Neural crest cell (in vitro differentiated cells): ENCODE measurements at places on chromosomes 6 and 20. TPM values are rescaled to one million over a fixed set of nuclear protein-coding genes. Genes with fewer than 3 reads are reported as not detected.
A peak's percentile ranks its signal among the peaks of the same experiment; 100 is the strongest.

GRCh38 chr20:25280051-25280573 lies 32.2 kb downstream of the PYGB start:
- DNase-seq, result no peak

GRCh38 chr6:73236144-73236750 lies 11.0 kb upstream of the KHDC1L start:
- no peak for DNase-seq

DNA sequence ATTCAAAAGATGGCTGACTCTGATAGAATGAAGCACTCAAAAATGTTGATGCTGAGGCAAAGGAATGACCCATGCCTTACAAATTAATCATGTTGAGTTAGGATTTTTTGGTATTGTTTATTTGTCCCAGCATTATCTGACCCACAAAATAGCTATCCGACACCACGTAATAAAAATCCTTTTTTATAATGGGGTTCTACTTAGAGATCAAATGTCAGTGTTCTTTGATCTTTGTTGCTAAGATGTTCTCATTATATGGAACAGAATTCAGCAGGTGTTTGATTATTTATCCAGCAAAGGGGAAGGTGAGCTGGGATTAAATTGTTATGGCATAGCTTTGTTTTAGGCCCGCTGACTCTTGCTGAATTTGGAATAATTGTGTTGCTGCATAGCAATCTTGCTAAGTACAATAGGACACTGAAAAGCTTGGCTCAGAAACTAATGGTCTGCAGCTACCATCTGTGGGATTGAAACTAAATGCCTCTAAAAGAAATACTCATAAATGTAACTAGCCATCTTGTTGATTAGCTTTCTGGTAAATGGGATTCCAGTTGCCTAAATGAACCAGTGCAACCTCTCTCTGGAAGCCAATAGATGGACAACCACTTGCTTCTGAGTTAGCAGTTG lies 180.2 kb upstream of the HDAC2 start:
- no peak for DNase-seq

GRCh38 chr6:56517155-56517745 lies 125.4 kb downstream of the DST start:
- no peak for DNase-seq

DNA sequence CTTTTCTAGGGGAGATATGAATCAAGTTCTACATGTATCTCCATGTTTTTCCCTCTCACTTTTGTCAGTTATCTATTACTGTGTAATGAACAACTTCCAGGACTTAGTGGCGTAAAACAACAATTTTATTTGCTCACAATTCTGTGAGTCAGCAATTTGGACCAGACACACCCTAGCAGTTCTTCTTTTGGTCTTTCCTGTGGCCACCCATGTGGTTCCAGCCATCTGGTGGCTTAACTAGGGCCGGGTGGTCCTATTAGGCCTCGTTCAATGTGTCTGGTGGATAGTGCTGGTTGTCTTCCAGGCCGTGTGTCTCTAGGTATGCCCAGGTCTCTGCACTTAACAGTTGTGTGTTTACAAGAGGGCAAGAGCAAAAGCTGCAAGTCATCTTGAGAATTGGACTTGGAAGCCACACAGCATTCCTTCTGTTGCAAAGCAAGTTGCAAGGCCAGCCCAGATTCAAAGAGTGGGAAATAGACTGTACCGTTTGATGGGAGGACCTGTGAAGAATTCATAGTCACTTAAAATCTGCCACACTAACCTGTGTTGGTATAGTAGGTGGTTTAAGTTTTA lies 20.8 kb upstream of the SLC35D3 start:
- no peak for DNase-seq

DNA sequence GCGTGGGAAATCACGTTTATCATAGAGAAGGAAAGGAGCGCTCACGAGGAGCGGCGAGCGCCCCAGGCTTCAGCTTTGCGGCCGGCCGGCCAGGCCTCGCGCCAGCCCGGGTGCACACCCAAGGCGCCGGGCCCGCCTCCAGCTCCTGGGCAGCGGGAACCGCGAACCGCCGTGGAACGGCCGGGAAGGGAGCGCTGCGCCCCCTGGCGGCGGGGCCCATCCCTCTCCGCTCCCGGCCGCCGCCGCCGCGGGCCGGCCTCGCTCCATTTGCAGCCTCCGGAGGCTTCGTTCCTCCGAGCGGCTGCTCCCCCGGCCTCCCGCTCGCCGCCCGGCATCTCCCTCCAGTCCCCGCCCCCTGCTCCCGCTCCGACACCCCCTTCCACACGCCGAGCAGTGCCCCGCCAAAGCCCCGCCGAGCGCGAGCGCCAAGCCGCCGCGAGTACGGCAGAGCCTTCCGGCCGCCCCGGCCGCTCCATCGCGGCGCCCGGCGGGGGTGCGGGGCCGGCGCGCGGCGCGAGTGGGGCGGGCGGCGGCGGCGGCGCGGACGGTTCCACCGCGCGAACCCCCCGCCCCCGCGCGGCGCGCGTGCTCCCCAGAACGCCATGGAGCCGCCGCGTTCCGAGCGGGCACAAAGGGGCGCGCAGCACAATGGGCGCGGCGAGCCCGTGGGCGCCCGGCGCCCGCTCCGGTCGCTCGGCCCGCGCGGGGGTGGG lies 946 bp downstream of the BEND3 start:
- DNase-seq, result peak; percentile 74

DNA sequence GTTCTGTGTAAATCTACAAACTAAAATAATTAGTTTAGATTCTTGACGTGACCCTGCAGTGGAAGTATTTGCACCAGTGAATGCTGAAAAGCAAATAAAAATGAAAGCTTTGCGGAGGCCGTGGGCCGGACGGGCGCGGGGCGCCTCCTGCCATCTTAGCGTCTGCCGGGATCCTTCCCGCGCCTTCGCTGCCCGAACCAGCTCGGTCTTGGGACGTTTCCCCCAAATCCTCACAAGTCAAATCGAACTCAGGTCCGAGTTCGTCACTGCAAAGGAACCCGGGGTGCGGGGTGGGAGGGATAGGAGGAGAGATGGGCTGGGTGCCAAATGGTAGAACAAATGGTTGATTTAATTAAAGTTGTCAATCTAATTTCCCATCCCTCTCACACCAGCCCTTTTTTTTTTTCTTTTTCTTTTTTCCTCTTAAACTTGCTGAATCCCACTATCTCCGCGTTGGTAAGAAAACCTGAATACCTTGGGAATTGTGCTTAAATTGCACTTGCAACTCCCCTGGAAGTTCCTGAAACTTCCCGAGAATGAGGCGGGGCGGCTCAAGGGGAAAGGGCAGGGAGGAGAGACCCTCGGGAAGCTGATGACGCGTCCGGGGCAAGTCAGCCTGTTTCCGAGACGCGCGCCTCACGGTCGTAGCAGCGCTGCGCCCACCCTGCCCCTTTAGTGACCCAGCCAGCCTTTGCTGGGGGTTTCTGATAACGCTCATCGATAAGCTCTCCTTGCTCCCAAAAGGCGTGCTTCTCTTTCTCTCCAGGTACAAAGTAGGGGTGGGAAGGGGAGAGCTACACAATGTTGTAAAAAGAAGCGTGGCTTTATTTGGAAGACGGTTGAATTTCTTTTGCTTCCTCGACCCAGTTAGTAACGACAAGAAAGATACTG lies 1.8 kb downstream of the GJA1 start:
- DNase-seq, result peak; percentile 55

- DNase-seq, result no peak
Observed at GRCh38 chr6:74598462-74599393, 607.1 kb downstream of the COL12A1 start.

DNA sequence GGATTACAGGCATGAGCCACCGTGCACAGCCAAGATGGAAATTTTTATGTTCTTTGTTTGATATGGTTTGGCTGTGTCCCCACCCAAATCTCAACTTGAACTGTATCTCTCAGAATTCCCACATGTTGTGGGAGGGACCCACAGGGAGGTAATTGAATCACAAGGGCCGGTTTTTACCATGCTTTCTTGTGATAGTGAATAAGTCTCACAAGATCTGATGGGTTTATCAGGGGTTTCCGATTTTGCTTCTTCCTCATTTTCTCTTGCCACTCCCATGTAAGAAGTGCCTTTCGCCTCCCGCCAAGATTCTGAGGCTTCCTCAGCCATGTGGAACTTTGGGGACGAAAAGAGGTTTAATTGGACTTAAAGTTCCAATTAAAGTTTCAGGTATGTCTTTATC lies 14.6 kb downstream of the EEF1A1 start:
- no peak for DNase-seq

Gene KCNK5
- 30.4 and 32.7 TPM in 2 replicates for total RNA-seq

Gene TULP1
- not detected in 2 replicates for total RNA-seq

DNA sequence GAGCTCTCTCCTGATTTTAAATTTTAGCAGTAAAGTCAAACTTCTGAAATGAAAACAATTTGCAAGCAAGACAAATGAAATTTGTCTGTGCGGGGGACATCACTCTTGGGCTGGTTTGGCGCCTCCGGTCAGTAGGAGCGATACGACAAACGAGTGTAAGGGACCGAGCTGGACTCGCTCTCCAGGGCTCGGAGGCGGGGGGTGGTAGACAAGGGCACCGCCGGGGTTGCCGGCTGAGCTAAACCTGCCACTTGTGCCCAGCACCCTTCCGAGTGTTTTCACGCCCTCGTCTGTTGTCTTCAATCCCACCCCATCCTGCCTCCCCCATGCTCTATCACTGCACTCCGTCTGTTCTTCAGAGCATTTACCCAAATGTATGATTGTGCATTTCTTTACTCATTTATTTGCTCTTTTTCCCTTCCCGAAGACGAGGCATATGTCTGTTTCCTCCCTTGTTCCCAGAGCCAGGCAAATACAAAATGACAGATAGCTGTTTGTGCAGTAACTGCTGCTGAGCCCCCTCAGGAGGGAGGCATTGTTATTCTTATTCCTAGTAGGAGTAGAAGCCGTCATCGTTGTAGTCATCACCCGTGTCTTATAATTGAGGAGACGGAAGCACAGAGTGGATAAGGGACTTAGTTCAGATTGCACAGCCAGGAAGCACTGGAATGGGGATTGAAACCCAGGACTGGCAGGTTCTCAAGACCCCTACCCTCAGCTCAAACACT lies 62.8 kb upstream of the APCDD1L start:
- DNase-seq, result no peak

Gene PPP1R16B
- total RNA-seq, result 0.30 and 0.57 TPM in 2 replicates

Gene TMEM200A
- total RNA-seq, result 2.9 and 3.2 TPM in 2 replicates

Gene SPATS1
- total RNA-seq, result not detected in 2 replicates

DNA sequence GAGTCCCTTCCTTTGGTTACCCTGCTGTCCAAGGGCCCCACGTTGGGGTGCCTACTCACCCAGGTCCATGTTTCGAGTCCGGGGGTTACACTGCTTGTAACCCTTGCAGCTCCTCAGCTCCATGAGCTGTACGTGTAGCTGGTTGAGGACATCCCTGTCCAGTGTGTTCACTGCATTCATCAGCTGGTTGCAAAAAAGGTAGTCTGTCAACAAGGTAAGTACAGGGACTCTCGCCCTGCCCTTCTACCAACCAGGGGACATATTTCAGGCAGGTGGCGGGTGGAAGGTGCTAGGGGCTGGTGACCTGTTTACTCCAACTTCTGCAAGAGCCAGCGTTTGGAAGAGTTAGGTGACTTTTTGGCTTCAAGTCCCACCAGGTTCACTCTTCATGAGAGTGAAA lies 123.6 kb downstream of the SULF2 start:
- no peak for DNase-seq

Gene NUP43
- total RNA-seq, result 67.2 and 73.3 TPM in 2 replicates

Gene DLK2
- total RNA-seq, result 1.5 and 1.6 TPM in 2 replicates

GRCh38 chr6:75024828-75025227 lies 181.0 kb downstream of the COL12A1 start:
- DNase-seq, result no peak

DNA sequence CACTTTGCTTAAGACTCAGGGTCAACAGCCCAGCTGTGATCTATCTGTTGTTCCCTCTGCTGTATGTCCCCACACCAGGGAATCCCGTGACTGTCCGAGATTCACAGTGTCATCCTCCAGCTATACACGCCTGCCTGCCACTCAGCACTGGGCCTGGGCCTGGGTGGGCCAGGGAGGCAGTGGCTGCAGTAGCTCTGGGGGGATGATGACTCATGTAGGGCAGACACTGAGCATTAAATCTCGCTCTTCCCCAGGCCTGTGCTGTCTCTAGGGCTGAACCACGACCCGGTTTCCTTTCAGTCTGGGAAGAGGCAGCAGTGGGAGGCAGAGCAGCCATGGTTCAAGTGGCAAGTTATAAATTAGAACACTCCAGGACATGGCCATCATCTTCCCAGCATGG lies 173.9 kb downstream of the LRFN2 start:
- no peak for DNase-seq

DNA sequence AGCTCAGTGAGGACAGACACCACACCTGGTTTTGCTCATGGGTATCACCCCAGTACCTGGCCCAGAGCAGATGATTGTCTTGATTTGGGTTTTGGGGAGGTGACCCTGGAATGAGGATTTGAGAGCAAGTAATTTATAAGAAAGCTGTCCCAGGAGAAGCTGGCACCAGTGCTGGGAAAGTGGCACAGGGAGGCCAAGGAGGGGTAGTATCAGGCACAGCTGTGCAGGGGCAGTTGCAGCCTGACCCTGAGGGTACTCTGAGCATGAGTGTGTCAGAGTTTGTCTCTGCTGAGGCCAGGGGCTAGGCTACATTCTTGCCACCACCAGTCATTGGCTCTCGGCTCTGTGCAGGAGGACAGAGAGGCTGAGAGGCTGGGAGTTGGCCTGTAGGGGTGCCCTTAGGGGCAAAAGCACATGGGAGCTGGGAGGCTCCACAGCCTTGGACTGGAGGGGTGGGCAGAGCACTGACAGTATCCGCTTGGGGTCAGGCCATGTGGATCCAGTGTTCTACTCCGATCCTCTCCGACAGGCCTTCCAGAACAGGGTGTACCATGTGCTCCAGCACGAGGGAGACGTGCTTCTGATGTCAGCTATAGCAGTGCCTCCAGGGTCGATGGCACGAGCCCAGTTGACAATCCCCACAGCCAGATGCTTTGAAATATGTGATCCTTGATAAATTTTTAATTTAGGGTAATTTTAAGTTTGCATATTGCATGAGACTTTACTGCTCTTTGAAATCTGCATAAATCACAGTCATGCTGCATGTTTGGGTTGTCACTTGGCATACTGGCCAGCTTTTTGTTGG lies 121.3 kb downstream of the PHACTR3 start:
- no peak for DNase-seq

GRCh38 chr6:30889496-30889885 lies 5.2 kb downstream of the DDR1 start:
- no peak for DNase-seq

DNA sequence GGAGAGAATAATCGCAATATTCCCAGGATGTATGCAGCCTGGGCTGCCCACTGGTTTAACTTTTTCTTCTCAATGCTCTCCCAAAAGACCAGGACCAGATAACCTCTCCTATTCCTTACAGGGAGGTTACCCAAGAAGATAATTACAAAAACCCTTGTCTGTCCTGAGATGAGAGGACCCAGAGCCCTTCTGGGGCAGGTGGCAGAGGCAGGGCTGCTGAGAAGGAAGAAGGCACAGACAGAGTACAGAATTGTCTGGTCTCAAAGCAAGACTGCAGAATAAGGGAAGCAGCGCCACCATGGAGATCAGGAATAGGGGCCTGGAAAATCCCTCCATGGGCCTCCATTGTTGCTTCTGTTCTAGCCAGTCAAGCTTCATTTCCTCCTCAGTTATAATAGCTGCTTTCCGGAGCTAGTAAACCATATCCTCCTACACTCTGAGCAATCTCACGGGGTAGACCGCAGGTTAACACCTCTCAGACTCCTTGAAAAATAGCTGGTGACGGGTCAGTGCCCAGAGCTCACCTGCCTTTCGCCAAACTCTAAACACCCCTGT lies 463 bp upstream of the HLA-DMB start:
- DNase-seq, result no peak
